Iris pigment epithelial cell (primary cell): ENCODE measurements at places on chromosomes 6 and 20.
A peak's percentile ranks its signal among the peaks of the same experiment; 100 is the strongest.

DNA sequence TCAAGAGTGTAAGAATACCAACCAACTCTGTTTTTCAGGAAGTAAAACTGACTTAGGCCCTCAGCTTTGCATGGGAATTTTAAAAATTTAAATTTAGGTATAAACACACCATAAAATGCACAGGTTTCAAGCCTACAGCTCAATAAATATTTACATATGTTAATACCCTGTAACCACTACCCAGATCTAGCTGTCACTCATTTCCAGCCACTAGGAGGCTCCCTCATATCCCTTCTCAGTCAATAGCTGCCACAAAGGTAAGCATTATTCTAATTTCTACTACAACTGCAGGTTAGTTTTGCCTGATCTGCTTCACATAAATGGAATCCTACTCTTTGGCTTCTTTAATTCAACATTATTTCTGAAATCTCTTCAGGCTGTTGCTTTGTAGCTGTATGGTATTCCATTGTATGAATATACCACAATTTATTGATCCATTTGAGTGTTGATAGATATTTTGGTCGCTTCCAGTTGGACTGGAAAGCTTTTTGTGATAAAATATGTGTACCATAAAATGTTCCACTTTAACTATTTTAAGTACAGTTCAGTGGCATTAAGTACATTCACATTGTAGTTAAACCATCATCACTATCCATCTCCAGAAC is 32.5 kb upstream of the MEI4 start:
- peak; percentile 30 for DNase-seq

DNA sequence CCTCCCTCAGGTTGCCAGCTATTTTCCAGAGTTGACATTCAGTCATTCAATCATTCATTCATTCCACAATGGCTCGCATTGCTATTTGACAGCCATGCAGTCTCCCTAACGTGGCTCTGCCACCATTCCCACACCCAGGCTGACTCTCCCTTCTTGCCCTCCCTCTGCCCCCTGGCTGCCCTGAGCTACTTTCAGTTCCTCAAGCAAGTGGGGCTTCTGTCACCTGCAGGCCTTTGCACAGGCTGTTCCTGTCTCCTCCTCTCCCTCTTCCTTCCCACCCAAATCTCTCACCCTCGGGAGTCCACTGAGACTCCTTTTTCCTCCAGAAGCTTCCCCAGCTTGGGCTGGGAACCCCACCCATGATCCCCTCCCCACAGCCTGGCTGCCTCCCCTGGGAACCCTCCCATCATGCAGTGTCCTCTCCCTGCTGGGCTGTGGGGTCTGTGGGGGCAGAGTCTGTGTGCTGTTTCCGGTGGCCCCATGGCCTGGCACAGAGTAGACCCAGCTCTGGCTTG is 2.6 kb downstream of the PACSIN1 start:
- DNase-seq, result no peak

- DNase-seq, result no peak
Observed at GRCh38 chr6:18147616-18148015, 7.3 kb downstream of the TPMT start.

GRCh38 chr20:25220021-25220730 is 24.7 kb downstream of the ENTPD6 start:
- DNase-seq, result peak; percentile 49

DNA sequence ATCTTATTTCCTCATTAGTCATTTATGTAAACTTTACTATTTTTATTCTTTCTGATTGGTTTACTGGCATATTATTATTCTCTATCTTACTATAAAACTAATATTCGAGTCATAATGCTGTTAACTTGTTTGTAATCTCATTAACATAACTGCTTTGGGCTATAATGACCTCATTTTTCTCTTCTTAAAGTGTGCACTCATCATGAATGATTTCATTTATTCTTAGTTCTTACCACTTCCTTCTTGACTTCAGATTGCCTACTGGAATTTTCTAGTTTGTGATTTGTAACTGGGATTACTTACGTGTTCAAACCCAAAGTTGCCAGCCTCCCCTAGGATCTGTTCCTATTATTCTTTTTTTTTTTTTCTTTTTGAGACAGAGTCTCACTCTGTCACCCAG is 91.8 kb upstream of the TNFAIP3 start:
- no peak for DNase-seq

DNA sequence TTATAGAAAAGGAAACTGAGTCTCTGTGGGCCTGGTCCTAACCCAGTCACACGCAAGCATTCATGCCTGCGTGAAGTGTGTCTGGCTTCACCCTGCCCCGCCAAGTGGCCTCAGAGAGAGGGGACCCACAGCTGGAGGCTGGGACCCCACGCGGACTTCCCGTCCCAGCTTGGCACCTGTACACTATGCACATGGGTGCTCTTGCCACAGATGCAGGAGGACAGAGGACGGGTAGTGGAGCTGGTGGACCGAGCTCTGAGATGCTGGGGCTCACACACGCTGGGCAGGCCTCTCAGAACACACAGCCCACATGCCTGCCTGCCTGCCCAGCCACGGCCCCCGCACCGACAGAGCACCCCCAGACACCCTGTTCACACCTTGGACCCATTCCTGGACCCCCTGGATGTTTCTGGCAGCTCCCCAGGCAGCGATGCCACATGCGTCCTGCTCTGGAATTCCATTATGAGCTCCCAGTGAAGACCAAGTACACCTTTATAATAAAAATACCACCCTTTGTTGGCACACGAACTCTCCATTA is 24.9 kb upstream of the SMOC2 start:
- DNase-seq, result no peak

- DNase-seq, result peak; percentile 88
Observed at GRCh38 chr20:13800728-13801134, 15.9 kb downstream of the NDUFAF5 start.

DNA sequence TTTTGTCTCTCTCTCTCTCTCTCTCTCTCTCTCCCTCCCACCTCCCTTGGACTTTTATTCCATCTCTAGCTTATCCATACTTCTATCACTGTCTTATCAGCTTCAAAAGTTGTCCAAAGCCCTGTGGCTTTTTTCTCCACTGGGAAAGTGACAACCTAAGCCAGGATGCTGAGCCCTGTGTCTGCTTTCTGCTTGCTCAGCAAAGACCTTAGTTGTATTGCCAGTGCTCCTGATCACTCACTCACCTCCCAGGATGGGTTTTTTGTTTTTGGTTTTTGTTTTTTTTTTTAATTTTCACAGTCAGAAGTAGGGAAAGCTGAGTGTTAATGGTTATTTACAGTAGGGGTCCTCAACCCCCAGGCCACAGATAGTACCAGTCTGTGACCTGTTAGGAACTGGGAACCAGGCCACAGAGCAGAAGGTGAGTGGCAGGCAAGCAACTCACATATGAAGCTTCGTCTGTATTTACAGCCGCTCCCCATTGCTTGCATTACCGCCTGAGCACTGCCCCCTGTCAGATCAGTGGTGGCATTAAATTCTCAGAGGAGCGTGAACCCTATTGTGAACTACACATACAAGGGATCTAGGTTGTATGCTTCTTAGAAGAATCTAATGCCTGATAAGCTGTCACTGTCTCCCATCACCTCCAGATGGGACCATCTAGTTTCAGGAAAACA is 125.0 kb upstream of the ID4 start:
- no peak for DNase-seq

DNA sequence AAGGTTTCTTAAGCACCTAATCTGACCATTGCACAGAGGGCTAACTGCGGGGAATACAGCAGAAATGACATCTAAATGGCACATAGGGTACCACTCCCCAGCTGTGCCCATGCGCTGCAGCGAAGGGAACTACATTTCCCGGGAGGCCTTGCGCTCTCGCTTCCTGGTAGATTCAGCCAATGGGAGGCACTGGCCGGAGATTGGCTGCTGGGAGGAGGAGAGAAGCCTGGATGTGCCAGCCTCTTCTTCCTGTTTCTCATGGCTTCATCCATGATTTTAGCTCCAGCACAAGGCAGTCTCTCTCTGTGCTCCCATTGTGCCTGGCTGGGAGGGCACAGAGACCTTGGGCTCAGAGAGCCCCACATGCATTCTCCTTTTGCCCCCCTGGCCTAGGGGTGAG is 101.7 kb upstream of the FOXA2 start:
- DNase-seq, result peak; percentile 70

GRCh38 chr20:34768096-34768495 is 57.4 kb downstream of the NCOA6 start:
- DNase-seq, result peak; percentile 82

DNA sequence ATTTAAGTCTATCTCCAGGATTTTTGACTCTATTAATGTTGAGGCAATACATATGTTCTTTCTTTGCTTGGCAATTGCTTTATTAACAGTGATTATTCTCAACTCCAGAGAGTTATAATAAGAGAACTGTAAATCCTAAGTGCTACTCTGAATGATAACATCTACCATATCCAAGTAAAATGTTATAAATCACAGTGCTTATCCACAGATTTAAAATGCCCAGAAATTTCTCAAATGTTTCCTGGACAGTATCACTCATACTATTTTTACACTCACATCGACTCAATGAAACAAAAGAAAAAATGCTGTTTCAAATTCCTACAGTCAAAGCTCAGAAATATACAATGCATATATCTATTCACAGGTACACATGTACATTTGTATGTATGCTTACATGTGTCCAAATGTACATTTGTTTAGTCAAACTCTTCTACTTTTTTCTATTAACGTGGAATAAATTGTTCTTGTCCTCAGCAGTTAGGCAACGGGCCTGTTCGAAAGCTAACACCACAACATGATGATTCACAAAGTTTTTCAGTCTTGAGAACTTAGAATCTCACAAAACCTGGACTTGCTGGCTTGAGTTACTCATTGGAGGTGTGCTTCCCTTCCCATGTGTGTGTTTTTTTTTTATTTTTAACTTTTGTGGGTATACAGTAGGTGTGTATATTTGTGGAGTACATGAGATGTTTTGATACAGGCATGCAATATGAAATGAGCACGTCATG is 193.0 kb downstream of the GJA10 start:
- DNase-seq, result peak; percentile 86

- DNase-seq, result no peak
Observed at GRCh38 chr6:51214442-51214841, 395.8 kb downstream of the TFAP2B start.

DNA sequence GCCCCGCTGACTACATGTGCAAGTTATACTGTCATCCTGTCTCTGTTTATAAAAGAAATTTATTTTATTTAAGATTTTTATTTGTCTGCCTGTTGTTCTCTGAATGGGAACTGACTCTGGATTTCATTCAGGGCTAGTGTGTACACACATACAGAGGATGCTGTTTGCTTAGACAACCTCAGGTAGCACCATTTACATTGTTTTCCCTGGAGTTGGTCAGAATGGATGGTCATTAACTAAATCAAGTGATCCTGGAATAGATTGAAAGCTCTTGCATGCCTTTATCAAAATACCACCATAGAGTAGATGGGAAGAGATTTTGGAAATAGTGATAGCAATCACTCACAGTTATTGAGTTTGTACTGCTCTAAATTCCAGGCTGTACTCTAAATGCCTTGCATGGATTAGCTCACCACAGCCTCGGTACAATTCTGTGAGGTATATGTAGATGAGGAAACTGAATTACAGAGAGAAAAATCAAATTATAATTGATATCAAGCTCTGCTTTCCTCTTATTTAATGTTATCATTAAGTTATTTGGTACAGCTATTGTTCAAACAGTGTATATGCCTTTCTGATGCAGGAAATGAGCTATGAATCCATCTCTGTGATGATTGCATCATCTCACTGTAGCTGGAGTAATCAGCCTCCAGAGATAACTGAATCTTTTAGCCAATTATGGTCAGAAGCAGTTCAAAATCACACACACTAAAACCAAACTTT is 51.9 kb downstream of the RNF217 start:
- peak; percentile 82 for DNase-seq

DNA sequence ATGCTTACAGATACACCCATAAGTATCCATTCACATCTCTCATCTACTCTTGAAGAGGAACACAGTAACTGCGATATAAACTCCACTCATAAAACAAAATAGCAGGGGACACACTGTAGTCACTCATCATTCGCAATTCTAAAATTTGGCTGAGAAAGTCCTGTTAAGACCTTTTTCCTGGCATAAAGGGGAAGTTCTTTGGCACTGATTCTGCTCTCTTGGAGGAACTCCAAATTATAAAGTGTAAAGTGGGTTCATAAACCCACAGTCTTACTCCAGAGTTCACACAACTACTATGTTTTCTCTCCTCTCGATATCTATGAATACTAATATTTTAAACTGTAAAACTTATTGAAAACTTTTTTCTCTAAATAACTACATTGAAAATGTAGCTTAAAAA is 80.6 kb downstream of the ADGB start:
- DNase-seq, result no peak

GRCh38 chr6:76681781-76682180 is 609.3 kb upstream of the IMPG1 start:
- DNase-seq, result peak; percentile 66

- DNase-seq, result peak; percentile 17
Observed at GRCh38 chr6:130377371-130377770, 11.6 kb downstream of the TMEM200A start.

DNA sequence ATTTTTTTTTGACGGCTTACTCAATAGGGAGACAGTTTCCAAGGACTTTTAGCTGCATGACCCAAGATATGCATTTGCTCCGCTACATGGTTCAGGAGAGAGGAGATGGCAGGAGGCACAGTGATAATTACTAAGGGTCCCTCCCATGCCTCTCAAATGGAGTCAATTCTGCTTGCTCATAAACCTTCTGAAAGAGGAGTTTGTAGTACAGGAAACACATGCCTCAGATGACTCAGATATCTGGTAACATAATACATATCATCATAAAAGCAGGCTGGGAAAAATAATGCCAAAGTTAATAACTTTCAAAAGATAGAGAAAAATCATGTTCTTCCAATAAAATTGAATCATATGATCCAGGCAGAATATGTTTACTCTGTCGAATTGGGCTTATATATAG is 97.6 kb upstream of the DEFB112 start:
- DNase-seq, result peak; percentile 4

DNA sequence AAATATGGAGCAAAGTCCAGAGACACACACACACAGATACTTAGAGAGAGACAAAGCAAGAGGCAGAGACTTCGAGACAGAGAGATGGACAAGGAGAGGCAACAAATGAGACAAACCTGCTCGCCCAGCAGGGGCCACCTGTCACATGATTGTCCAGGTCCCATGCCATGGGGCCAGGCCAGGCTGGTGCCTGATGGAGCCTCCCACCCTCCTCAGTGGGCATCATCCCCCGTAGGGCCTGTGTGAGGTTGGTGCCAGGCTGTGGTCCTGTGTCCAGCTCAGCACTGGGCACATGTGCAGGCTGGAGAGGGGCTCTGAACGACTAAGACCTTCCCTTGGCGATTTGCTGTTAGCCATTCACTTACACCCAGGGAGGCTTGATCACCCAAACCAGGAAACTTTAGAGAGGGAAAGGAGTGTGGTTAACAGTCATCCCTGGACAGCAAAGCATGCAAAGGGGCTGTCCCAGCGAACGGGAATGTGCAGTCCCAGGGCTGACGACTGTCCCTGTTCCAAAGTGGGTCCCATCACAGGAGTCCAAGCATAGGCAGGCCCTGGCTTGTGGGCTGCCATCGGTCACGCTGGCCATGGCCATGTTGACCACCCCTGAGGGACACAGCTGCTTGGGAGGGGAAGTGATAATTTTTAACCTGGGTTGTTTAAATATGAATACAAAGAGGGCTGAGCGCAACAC is 38.4 kb upstream of the PHACTR3 start:
- DNase-seq, result no peak

- DNase-seq, result no peak
Observed at GRCh38 chr6:9627916-9628315, 787.0 kb downstream of the TFAP2A start.
